Gastrocnemius medialis (tissue), 4 donors: ENCODE measurements at places on chromosomes 2 and 18. TPM values are rescaled to one million over a fixed set of nuclear protein-coding genes. Genes with fewer than 3 reads are reported as not detected.

GRCh38 chr2:397926-398325 lies 110.0 kb upstream of the ALKAL2 start:
- H3K4me3 ChIP-seq: no peak overlapping the region
- no peak for DNase-seq
- H3K4me1 ChIP-seq: no peaks in the 10 kb centered on the region
- H3K36me3 ChIP-seq: no peaks in the 10 kb centered on the region
- H3K27me3 ChIP-seq: no peaks in the 10 kb centered on the region
- H3K27ac ChIP-seq: no peak overlapping the region

DNA sequence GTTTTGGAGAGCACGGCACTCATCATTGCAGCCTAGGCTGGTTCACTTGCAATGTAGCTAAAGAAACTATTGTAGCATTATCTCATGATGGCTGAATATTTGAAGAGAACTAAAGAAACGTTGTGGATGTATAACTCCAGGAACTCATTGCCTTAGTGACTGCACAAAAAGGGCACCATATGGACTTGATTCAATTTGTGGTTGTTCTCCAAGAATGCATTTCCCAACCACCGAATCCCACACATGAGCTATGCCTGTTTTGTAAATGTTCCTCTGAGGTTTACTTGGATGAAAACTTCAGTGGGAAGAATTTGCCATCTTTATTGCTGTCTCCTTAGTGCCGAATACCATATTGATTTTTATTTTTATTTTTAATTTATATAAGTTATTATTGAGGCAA lies 43.5 kb downstream of the DOK6 start:
- no peak overlapping the region for H3K4me3 ChIP-seq
- no peaks in the 10 kb centered on the region for H3K36me3 ChIP-seq
- no peaks in the 10 kb centered on the region for H3K4me1 ChIP-seq
- DNase-seq: no peak

The HOXD9 gene
- total RNA-seq: 1.2 TPM

The CCDC102B gene
- 3.3 TPM for total RNA-seq

DNA sequence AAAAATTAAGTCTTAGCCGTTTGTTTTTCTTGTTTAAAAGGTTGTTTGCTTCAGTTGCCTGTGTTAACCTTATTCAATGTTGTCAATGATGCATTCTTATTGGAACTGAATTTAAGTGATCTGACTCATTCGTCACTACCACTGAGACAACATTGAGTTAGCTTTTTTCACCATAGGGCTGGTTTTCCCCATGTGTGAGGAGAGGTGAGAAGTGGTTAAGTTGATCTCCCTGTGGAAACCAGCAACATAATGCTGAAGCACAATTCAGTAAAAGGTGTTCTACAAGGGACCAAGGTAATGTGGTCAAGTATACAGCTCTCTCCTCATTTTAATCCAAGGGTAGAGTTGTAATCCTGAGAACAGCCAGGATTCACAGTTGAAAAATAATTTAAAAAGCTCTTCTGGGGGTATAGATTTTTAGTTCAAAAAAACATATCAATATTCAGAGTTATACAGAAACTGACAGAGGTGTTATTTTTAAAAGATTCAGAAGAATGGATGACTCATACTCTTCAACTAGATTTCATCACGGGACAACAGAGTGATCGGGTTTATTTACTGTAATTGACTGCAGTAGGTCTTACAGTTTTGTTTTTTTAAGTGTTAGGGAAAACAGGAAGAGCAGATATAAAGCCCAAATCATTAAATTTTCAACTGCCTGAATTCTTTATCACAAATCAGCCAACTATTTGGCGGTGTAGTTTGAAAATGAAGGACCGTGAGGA lies 12.6 kb downstream of the NOP58 start:
- H3K27me3 ChIP-seq: no peaks in the 10 kb centered on the region

The MIB1 gene
- total RNA-seq: 22.3 TPM

DNA sequence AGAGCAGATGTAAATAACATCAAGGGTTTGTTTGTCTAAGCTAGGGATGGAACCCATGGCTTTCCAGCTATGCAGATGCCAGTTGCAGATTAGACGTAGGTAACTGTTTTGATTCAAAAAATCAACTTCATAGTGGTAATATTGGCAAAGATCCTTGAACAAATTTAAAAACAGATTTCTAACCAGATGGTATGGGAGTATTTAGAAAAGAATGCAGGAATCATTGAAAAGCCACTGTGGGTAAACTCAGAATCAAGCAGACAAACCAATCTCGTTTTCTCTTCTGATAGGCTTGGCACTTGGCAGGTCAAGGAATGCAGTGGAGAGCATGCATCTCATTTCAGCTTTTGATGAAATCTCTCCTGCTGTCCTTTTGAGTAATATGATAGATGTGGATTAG lies 377.5 kb downstream of the CLIP4 start:
- no peak for DNase-seq
- no peaks in the 10 kb centered on the region for H3K36me3 ChIP-seq
- H3K27me3 ChIP-seq: no peaks in the 10 kb centered on the region
- no peak overlapping the region for H3K27ac ChIP-seq
- no peak overlapping the region for H3K4me3 ChIP-seq

- peaks cover 1% of the 10 kb centered on the region for H3K4me1 ChIP-seq
- DNase-seq: no peak
- H3K27me3 ChIP-seq: no peaks in the 10 kb centered on the region
- H3K36me3 ChIP-seq: no peaks in the 10 kb centered on the region
Measured at GRCh38 chr2:215743066-215743465, 270.3 kb downstream of the MREG start.

GRCh38 chr2:69043736-69044400 lies 30.9 kb downstream of the ANTXR1 start:
- H3K4me3 ChIP-seq: no peak overlapping the region
- H3K36me3 ChIP-seq: no peaks in the 10 kb centered on the region
- no peaks in the 10 kb centered on the region for H3K4me1 ChIP-seq
- DNase-seq: no peak

The DLGAP1 gene
- total RNA-seq: 0.46 TPM

The ALKAL2 gene
- not detected for total RNA-seq

GRCh38 chr2:110853516-110853915 lies 121.1 kb downstream of the ACOXL start:
- no peaks in the 10 kb centered on the region for H3K36me3 ChIP-seq
- no peaks in the 10 kb centered on the region for H3K27me3 ChIP-seq
- DNase-seq: peak; percentile 33
- H3K27ac ChIP-seq: no peak overlapping the region
- H3K4me3 ChIP-seq: no peak overlapping the region
- no peaks in the 10 kb centered on the region for H3K4me1 ChIP-seq

GRCh38 chr2:164992818-164993217 lies 37.5 kb upstream of the SLC38A11 start:
- H3K4me3 ChIP-seq: no peak overlapping the region
- no peak overlapping the region for H3K27ac ChIP-seq
- H3K4me1 ChIP-seq: no peaks in the 10 kb centered on the region
- no peaks in the 10 kb centered on the region for H3K36me3 ChIP-seq
- no peak for DNase-seq

DNA sequence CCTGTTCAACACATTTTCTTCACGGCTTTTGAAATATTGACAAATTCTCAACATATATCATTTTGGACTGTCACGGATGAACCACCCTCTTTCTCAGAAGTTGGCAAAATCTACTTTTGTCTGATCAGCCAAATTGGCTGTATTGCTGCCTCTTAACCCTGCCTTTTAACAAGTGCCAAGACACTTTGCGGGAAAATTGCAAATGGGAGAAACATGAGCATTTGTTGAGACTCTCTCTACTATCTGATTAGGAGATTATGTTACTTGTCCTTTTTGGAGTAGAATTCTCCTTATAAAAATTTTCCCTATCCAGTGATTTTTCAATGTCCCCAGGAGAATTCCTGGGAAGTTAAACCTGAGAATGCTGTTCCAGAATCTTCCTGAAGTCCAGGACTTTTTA lies 256.2 kb upstream of the ZSWIM2 start:
- H3K4me1 ChIP-seq: no peaks in the 10 kb centered on the region
- H3K36me3 ChIP-seq: no peaks in the 10 kb centered on the region
- no peak overlapping the region for H3K4me3 ChIP-seq

GRCh38 chr18:50151926-50152325 lies 43.0 kb downstream of the MYO5B start:
- no peaks in the 10 kb centered on the region for H3K4me1 ChIP-seq
- H3K27me3 ChIP-seq: no peaks in the 10 kb centered on the region
- no peak overlapping the region for H3K27ac ChIP-seq
- DNase-seq: no peak
